Panc1 (cell line): ENCODE measurements at places on chromosomes 3 and 15.

DNA sequence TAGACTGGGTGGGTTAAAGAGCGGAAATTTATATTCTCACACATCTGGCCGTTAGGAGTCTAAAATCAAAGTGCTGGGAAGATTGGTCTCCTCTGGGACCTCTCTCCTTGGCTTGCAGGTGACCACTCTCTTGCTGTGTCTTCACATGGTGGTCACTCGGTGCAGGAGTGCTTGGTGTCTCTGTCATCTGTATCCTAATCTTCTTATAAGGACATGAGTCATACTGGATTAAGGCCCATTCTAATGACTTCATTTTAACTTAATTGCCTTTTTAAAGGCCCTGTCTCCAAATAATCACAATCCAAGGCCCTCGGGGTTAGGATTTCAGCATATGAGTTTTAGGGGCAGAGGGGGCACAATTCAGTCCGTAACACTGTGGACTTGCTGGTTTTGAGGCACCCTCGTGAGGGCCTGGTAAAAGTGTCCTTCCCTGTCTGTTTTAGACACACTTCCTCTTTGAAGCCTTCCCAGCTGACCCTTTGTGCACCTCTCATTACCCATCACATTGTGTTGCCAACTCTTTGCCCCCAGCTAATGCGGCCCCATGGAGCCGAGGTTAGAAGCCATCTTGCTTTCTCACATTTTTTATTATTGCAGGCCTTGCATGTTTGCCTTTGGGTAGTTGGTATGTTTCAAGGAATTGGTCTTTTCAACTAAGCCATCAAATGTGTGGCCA is 3.2 kb downstream of the XYLB start:
- no peak for DNase-seq

- no peak for DNase-seq
Observed at GRCh38 chr15:60534051-60534450, 55.1 kb upstream of the ICE2 start.

DNA sequence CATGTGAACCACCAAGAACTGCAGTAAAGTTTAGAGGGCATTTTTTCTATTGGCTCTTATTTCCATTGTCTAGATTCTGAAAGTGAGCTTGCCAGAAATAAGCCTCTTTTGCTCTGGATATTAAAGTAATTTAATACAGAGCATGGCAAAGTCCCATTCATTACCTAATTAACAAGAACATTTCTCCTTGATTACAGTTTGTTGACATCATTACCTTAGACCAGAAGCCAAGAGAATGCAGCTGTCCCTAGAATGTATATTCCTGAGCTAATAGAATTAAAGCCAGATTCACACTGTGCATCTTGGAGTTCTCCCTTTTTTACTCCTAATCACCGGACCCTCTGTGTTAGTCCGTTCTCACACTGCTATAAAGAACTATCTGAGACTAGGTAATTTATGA is 46.4 kb upstream of the TM4SF4 start:
- DNase-seq: no peak

DNA sequence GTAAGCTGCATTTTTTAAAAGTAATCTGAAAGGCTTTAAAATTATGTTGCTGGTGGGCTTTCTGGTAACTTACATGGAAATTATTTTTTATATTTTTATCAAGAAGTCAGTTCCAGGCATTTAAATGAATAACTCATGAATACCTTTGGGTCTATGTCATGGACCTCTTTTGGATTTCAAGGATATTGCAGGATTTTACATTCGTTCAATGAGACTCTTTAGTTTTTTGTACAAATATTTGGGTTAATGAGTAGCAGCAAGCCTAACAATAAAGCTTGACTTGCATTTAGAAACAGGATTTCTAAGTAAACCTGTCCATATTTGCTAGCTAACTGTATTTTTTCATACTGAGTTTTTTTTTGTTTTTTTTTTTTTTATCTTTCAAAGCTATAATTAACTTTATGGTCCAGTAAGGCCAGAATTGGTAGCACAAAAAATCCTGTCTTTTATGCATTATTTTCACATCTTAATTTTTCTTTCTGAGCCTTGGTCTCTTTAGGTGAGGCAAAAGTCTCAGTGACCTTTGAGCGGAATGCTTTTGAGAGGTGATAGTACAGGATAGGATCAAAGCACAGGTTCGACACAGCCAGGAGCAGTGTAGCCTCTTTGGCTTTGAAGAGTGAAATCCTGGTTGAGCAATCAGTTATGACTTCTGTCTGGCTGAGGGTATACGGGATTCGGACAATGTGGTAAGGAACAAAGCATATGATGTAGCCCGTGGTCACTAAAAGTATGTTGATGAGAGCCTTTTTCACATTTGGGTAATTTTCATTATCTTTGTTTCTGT is 4.8 kb downstream of the GPR171 start:
- DNase-seq: no peak

GRCh38 chr3:128060473-128061381 is 8.5 kb downstream of the SEC61A1 start:
- DNase-seq: no peak

- DNase-seq: no peak
Observed at GRCh38 chr15:57563416-57563815, 28.3 kb upstream of the MYZAP start.

DNA sequence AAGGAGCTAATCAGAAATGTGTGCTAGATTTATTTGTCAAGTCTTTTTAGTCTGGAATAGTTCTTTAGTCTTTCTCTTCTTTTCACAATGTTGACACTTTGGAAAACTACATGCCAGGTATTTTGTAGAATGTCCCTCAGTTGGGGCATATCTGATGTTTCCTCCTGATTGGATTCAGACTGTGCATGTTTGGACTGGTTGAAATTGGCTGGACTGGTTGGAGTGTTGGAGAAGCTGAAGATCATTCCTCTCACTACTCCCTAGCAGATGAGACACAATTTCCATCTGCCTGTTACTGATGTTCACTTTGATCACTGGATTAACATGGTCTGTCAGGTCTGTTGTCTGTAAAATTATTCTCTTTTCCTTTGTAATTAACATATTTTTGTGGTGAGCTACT is 3.7 kb downstream of the NME9 start:
- no peak for DNase-seq

DNA sequence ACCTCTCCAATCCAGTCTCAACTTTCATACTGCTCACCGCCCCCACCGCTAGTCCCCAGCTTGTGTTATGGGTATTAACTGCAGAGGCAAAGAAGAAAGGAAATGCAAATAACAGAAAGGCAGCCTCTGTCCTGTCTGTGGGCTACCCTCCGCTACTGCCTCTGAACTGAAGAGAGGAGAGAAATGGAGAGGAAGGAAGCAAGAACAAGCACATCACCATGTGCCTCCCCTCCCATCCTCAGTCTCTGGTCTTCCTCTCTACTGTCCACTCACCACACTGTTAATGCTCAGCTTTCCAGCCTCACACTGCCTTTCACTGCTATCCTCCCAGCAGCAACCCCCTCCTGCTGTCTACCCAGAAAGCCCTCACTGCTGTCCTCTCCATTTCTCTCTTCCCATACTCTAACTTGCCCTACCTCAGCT is 139.0 kb upstream of the SLC2A2 start:
- no peak for DNase-seq

DNA sequence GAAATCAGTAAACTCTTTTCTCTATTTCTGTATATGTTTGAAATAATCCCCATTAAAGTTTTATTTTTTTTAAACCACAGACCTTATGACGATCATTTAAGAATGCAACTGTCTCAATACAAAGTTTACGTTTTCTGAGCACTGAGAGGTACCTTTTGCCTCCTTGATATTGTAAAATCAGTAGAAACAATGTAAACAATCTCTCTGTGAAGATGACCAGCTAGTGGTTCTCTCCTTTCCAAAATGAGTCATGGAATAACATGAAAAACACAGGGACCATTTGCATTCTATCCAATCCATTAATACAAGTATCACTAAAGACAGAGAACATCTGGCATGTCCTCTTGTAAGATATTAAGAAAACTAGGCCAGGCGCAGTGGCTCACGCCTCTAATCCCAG is 48.8 kb downstream of the RAD18 start:
- DNase-seq: no peak

DNA sequence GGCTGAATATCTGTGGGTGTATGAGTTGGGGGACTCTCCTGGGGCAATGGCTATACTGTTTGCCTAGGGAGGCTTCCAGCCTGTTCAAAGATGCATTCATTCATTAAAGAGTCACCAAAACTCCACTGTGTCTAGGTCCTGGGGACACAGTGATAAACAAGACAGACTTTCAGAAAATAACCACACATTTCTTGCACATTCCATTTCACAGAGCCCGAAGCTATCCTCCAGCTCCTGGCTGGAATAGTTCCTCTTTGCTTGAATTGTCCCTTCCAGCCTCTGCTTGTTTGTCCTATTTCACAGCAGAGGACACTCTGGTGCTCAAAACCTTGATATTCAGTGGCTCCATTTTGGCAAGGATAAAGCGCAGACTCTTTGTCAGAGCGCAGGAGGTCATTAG is 61.7 kb upstream of the ITGA11 start:
- no peak for DNase-seq

DNA sequence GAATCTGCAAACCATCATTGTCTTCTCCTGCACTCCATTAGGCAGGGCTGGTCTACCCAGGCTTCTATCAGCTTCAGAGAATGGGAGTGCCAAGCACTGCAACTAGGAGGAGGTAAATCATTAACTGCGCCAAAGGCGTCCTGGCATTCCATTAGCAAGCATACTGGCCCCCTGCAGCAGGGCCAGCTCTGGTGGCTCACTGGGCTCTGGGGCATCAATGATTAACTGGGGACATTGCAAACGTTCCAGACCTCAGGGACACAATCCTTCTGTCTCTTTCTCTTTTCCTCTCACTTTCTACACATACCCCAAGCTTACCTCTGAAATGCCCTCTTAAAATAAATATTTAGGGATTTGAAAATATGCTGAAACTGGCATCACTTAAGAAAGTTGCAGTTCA is 129.0 kb downstream of the MYLK start:
- no peak for DNase-seq

- no peak for DNase-seq
Observed at GRCh38 chr15:76229266-76229665, 82.0 kb downstream of the ETFA start.

DNA sequence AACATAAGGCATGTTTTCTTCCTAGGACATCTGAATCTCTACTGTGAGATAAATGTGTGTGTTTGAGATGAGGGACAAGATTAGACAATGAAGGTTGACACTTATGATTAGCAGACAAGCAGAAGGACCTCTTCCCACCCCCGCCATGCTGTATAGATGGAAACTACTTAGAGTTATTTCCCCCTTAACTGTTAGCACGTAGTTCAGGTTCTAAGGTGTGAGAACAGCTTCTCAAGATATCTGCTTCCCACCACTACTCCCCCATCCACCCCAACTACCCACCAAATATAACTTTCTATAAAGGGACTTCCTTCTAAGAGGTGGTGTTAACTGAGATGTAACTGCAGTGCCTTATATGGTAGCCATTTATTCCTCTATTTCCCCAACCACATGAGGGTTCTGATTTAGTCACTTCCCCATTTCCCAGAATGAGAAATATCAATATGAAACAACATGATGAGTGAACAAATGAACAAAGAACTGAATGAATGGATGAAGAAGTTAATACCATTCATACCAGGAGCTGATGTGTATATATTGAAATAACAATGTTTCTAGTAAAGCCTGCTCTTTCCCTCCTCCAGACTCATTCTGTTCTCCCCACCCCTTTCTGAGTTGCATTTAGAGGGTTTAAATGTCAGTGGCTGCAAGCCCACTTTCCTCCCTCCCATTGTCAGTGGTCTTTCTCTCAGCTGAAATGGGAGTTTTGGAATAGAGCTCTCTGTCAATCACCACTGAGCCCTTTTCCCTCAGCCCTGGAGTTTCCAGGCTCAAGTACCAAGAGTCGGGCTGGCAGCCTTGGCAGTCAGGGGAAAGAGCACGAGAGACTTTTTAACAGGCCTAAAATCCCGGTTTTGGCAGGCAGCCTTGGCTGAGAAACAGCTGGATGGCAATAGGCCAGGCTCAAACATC is 7.7 kb upstream of the RFTN1 start:
- DNase-seq: no peak

- no peak for DNase-seq
Observed at GRCh38 chr3:127908951-127909350, 6.1 kb upstream of the KBTBD12 start.

GRCh38 chr3:158169091-158169491 is 59.2 kb downstream of the RSRC1 start:
- no peak for DNase-seq

GRCh38 chr15:49035825-49036224 is 10.4 kb downstream of the SECISBP2L start:
- DNase-seq: no peak
